ENCODE measurements at places on chromosomes 16 and 17.
A peak's percentile ranks its signal among the peaks of the same experiment; 100 is the strongest.

GRCh38 chr16:79411805-79412204 lies 188.7 kb downstream of the MAF start:
- DNase-seq, result no peak

DNA sequence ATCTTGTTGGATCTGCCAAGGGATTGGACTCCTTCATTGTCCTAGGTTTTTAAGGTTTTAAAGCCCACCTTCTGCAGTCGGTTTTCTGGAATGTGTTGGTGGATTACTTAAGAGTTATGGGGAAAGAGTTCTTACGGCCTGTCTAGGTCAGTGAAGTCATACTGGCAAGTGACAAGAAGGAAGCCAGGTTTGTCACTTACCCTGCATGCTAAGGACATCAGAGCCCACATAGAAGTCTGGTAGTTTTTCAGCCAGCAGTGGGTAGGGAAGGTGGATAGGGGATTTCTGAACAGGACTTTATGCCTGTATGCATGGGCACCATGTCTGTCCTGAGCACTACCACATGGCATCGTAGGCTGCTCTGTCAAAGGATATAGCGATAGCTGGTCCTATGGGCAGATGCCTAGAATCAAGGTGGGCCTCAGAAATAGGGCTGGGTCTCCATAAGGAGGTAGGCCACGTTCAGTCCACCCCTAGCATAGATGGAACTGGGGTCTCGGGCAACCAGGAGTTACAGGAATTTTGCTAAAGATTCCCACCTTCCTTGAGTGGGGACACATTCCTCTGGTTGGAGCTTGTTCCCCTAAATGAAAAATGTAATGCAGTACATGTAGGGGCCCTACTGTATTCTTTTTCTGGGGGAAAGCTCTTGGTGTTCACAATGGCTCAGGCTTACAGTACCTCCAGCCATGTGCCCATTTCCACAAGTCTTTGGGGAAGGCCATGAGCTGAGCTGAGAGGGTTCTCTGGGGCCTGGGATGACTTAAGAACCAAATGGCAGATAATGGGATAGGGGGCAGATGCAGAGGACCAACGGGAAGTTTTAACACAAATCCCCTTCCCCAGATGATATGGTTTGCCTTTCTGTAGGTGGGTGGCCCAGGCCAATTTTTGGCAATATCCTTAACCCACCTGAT lies 27.5 kb downstream of the TRPV2 start:
- peak; percentile 28 for DNase-seq

DNA sequence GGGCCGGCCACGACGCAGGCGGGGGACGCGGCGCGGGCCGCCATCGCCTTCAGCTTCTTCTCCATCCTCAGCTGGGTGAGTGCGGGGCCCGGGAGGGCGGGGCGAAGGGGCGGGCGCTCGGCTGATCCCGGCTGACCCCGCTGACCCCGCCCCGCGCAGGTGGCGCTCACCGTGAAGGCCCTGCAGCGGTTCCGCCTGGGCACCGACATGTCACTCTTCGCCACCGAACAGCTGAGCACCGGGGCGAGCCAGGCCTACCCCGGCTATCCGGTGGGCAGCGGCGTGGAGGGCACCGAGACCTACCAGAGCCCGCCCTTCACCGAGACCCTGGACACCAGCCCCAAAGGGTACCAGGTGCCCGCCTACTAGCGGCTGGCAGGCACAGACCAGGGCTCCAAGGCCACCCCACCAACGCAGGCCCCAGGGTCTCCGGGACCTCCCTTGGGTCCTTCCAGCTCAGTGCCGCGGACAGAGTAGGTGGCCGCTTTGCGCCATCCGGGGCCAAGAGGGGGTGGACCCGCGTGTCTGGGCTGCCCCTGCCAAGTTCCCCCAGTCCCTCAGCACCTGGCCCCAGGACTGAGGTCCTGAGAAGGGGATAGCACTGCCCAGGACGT lies 3.0 kb downstream of the SYNGR3 start:
- no peak for DNase-seq

- peak; percentile 80 for DNase-seq
These were observed 34.4 kb downstream of the HNF1B start for GRCh38 chr17:37710344-37710886.

DNA sequence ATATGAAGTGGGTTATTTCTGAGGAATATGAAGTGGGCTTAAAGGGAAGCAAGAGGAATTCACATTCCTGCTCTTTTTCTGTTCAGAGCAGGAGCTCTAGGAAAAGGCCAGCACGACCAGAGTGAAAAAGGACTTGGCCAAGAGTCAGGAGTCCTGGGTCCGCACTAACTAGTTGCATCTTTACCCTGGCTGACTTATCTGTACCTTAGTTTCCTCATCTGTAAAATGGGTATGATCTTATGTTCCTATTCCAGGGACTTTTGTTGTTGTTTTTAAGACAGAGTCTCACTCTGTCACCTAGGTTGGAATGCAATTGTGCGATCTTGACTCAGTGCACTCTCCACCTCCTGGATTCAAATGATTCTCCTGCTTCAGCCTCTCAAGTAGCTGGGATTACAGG lies 52.5 kb downstream of the CNGB1 start:
- DNase-seq, result no peak

DNA sequence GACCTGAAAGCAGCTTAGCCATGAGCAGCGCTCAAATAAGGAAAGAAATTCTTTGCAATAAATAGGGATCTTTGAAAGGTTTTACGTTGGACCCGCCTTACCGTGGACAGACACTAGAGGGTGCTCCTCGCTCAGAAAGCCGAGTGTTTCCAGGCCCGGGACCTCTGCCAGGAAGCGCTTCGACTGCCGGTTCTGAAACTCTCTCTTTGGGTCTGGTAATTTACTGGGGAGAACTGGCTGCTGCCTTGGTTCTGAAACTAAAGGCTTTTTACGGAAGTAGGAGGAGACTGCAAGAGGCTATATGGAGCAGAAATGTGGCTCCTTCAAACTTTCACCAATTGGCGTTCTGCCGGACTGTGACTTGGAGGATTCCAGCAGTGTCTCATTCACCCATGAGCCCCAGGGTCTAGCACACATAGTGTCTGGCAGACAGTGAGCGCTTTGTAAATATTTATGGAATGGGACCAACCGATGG lies 45.6 kb upstream of the HOXB9 start:
- peak; percentile 62 for DNase-seq

GRCh38 chr16:68040506-68041288 lies 17.6 kb downstream of the DUS2 start:
- DNase-seq, result peak; percentile 55

Data from LoVo (cell line).